ENCODE measurements at places on chromosomes 16 and 17.

GRCh38 chr17:13460261-13461000 is 141.3 kb downstream of the HS3ST3A1 start:
- DNase-seq, result peak; percentile 25

DNA sequence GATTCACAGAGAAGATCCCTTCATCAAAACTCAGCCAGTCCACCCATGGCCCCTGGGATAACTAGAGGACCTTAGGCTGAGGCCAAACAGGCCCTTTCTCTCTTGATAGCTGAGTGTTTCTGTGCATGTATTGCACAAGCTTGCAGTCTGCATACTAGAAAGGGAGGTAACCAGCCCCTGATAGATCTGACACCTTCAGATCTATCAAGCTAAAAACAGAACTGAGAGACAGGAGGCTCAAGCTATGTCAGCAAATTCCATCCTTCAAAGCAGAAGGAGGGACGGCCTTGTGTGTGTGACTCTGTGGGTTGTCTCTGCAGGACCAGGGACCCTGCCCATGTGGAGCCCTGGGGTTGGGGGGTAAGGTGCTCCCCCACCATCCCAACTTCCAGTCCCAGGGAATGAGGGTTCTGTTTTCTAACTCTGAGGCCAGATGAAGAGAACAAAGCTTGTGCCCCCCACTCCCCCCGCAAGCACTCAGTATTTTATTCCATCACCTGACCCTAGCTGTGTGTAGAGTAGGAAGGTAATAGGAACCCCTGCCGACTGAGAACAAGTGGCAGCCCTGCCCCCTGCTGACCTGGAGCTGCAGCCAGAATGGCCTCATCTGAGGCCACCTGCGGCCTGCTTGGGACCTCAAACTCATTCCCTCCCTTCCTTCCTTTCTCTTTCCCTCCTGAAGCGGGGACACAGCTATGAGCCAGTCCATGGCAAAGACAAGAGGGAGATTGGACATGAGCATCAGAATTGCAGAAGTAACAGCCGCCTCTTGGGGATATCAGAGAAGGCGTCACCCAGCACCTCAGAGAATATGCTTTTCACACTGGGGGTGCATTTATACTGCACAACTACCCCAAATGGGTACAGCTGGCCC is 63.8 kb downstream of the SMPD3 start:
- DNase-seq, result no peak

DNA sequence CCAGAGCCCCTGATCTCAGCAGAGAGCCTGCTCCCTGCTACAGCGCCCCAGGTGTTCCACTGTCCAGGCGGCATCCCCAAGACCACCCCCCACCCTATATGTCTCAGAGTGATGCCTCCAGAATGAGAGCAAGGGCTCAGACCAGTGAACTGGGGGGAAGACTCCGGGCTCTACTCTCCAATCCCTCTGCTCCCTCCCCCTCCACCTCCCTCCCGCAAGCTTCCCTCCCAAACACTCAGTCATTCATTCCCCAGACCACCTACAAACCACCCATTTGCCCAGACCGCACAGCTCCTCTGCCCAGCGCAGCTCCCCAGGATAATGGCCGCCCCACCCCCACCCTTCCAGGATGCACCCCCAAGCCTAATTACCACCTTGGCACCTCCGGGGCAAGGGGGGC is 59.4 kb upstream of the TAC4 start:
- DNase-seq, result no peak

GRCh38 chr16:56289416-56289815 is 98.1 kb downstream of the GNAO1 start:
- no peak for DNase-seq

DNA sequence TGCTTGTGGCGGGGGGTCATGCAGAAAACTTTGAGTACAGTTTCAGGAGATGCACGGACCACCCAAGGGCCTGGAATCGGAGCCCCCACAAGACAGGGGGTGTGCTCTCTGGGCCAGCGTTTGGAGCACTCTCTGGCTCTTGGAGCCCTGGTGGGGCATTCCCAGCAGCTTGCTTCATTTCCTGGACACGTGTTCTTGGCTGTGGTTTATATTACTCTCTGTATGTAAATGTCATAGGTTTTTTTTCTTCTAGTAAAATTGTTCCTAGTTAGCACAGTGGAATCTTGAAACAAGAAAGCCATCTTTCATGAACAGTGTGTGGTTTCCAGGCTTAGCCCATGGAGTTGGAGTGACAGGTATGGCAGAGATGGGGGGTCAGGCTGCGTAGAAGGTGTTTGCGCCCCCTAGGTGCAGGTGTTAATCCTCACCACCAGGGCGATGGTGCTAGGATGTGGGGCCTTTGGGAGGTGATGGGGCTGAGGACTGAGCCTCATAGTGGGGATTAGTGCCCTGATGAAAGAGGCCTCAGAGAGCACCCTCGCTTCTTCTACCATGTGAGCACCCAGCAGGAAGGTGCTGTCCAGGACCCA is 79.8 kb downstream of the JPH3 start:
- DNase-seq, result peak; percentile 72

DNA sequence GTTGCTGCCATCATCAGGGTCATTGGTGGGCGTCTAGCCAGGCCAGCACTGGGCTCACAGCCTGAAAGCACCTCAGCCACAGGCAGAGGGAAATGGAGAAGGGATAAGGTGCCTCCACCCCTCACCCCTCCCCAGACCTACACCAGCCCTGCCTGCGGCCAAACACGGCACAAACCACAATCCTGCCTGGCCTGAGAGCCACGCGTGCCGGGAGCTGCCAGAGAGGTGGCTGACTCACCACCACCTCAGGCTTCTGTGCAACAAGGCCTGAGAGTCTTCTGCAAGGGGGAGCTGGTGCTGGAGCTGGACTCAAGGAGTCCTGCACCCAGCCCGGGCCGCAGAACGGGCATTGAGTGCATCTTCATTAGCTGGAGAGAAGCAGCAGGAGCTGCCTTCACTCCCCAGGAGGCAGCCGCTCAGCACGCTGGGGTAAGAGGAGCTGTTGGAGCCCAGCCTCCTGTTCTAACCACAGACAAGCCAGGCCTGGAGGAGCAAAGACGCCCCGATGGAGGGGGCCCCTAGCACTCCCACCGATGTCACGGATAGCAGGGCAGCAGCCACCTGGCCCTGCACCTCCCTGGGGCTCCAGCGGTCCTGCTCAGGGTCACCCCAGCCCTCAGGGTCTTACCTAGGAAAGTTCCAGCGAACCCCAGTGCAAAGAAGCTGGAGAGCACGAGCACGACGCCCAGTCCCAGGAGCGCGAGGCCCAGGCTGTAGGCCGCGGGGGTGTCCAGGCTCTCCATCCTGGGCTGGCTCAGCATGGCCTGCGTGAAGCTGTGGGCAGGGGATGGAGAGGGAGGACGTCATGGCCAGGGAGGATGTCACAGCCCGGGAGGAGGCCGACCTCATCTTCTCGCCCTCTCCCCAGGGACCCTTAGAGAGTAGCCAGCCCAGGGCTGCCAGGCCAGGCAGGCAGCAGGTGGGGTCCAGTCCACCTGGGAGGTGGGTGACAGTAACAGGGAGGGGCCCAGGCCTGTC is 16.0 kb upstream of the RASD1 start:
- peak; percentile 78 for DNase-seq

- no peak for DNase-seq
Measured at GRCh38 chr17:80883831-80884735, 107.6 kb upstream of the CHMP6 start.

DNA sequence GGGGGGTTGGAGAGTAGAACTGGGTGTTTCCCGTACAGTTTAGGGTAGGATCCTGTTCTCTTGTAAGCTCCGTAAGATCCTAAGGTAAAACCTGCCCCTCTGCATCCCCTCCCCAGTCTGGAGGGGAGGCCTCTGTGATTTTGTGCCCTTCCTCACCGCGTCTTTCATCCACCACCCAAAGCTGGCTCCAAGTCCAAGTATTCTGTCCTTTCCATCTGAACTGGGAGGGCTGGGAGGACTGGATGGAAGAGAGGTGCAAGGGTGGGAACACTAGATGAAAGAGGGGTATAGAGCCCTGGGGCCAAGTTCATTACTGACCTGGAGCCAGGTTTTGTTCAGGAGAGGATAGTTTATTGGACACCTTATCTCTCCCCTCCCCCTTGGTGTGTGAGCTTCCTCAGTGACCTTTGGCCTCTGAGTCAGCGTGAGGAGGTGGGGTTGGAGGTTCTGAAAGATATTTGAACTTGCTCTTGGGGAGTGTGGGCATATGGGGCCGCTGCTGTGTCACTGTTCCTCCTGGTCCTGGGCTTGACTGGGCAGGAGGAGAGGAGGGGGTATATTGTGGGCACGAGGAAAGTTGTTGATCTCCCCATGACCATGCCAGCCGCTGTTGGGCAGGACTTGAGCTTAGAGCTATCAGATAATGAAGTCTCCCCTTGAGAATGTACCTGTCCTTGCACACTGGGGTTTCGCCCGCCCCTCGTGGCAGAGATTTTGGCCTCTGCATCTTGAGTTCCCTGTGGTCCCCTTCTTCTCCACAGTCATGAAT is 1.6 kb downstream of the LASP1 start:
- peak; percentile 71 for DNase-seq

GRCh38 chr16:67666032-67666551 is 458 bp downstream of the ENKD1 start:
- DNase-seq, result peak; percentile 39

DNA sequence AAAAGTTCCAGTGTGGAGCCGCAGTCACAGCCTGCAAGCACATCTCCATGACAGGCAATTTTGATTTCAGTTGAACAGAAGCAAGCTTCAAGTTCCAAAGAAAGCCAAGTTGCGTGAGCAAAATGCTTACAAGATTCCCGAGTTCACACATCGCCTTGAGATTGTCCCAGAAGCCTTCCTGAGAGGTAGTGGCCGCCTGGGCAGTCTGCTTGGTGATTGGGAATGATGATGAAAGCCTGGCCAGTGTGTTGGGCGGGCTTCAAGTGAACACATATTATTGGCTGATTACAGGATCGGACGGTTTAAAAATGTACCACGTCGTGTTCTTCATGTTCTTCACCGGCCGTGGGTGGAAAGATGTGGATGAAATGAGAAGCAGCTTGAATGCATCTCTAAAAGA is 185.5 kb downstream of the FOXL1 start:
- DNase-seq, result no peak

DNA sequence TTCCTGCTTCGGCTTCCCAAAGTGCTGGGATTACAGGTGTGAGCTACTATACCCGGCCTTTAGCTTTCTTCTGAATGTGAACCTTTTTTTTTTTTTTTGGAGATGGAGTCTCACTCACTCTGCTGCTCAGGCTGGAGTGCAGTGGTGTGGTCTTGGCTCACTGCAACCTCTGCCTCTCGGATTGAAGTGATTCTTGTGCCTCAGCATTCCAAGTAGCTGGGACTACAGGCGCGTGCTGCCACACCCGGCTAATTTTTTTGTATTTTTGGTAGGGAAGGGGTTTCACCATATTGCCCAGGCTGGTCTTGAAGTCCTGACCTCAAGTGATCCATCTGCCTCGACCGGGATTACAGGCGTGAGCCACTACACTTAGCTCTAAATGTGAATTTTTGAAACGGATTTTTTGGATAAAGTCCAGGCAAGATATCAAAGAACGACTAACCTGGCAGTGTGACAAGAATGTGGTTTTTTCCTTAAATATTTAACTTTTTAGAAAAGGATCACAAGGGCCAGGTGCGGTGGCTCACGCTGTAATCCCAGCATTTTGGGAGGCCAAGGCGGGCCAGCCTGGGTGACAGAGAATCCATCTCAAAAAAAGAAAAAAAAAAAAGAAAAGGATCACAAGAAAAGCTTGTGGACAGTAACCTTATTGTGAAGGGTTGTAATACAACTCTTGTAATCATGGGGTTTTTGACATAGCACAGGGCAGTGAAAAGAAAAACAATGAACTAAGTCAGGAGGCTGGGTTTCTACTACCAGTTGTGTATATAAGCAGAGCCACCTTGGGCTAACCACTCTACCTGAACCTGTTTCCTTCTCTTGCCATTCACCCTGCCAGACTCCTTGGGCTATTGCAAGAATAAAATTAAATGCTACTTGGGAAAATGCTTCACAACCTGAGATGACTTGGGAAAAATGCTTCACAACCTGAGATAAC is 6.2 kb downstream of the BRCA1 start:
- DNase-seq, result peak; percentile 33

- DNase-seq, result no peak
Measured at GRCh38 chr17:19369846-19370492, 7.4 kb upstream of the B9D1 start.

- peak; percentile 28 for DNase-seq
Measured at GRCh38 chr17:78538033-78538776, 39.0 kb downstream of the DNAH17 start.

- DNase-seq, result no peak
Measured at GRCh38 chr16:56345406-56346050, 79.8 kb downstream of the AMFR start.

DNA sequence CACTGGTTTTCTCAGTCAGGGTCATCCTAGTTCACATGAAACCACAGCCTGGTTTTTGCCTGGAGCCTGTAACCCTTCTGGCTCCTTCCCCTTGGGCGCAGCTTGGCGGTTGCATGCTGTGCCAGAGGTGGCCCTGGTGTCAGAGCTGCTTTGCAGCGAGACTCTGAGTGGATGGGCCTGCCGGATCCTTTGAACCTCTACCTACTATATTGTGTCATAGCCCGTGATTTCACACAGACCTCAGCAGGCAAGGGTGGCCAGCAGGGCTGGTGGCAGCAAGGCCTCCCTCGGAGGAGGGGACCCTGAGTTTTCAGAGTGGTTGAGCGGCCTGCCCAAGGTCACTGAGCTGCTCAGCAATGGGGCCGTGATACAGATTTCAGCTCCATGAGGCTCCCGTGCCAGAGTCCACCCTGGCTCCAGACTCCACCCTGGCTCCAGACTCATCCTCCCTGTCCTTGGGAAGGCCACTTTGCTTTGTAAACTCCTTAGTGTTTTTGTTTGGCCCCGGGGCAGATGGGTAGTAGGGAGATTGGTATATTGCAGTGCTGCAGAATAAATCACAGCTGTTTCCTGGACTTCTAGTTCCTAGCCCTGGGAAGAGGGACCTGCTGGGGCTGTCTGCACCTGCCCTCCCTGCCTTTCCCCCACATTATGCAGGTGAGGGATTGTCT is 9.7 kb downstream of the MPRIP start:
- no peak for DNase-seq

DNA sequence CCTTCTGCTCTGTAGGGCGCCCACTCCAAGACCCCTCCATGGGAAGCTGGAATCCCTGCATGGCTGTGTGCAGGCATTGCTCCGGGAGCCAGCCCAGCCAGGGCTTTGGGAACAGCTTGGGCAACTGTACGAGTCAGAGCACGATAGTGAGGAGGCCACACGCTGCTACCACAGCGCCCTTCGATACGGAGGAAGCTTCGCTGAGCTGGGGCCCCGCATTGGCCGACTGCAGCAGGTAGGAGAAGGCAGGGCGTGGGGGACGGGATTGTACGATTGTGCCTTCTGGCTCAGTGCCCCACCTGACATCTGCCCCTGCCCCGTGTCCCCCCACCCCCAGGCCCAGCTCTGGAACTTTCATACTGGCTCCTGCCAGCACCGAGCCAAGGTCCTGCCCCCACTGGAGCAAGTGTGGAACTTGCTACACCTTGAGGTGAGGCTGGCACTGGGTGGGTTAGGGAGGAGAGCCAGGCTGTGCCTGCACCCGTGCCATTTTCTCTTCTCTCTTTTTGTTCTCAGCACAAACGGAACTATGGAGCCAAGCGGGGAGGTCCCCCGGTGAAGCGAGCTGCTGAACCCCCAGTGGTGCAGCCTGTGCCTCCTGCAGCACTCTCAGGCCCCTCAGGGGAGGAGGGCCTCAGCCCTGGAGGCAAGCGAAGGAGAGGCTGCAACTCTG is 8.7 kb upstream of the TMEM88 start:
- no peak for DNase-seq

GRCh38 chr16:57266531-57267260 is 17.8 kb downstream of the PLLP start:
- DNase-seq, result no peak

Measured in fibroblast of pulmonary artery (primary cell).